ENCODE measurements at places on chromosomes 6 and 20. TPM values are rescaled to one million over a fixed set of nuclear protein-coding genes. Genes with fewer than 3 reads are reported as not detected.

DNA sequence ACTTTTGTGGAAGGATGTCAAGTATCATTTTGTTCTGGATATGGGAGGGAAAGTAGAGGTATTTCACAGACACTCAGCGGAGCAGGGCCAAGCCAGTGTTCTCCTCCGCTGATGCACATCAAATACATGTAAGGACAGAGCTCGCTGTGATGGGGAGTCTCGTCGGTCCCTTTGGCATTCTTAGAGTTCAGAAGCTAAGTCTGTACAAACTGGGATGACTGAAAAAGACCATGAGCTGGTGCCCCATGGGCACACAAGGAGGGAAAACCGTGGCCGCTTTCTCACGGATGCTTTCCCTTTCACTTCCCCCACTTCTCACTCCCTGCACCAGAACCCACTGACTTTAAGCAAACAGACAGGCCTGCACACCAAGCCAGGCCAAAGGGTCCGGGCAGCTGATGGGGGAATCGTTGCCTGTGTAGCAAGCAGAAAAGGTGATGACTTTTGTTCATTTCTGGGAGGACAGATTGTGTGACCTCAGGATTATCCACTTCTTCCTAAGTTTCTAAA, 27.7 kb upstream of the MPC1 start:
- no peaks in the 10 kb centered on the region for H3K36me3 ChIP-seq
- H3K4me1 ChIP-seq, result no peaks in the 10 kb centered on the region
- no peak overlapping the region for H3K4me3 ChIP-seq
- H3K27ac ChIP-seq, result no peak overlapping the region
- no peak for DNase-seq

DNA sequence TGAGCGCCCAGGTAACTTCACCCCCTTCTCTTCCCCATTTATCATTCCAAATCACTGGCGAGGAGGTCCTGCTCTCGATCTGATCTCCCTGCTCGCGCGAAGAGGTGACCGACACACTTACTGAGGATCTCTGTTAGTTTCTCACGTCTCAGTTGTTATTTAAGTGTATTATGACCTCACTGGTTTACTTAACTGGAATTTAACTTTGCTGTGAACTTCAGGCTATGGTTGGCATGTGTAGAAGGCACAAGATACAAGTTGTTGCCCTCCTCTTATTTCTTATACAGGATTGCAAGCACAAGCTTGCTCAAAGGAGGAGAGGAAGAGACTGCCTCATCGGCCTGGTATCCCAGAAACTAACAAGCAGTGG, 1.2 kb downstream of the RNF217 start:
- no peaks in the 10 kb centered on the region for H3K27me3 ChIP-seq
- H3K4me3 ChIP-seq, result peak overlapping the region; percentile 72

DNA sequence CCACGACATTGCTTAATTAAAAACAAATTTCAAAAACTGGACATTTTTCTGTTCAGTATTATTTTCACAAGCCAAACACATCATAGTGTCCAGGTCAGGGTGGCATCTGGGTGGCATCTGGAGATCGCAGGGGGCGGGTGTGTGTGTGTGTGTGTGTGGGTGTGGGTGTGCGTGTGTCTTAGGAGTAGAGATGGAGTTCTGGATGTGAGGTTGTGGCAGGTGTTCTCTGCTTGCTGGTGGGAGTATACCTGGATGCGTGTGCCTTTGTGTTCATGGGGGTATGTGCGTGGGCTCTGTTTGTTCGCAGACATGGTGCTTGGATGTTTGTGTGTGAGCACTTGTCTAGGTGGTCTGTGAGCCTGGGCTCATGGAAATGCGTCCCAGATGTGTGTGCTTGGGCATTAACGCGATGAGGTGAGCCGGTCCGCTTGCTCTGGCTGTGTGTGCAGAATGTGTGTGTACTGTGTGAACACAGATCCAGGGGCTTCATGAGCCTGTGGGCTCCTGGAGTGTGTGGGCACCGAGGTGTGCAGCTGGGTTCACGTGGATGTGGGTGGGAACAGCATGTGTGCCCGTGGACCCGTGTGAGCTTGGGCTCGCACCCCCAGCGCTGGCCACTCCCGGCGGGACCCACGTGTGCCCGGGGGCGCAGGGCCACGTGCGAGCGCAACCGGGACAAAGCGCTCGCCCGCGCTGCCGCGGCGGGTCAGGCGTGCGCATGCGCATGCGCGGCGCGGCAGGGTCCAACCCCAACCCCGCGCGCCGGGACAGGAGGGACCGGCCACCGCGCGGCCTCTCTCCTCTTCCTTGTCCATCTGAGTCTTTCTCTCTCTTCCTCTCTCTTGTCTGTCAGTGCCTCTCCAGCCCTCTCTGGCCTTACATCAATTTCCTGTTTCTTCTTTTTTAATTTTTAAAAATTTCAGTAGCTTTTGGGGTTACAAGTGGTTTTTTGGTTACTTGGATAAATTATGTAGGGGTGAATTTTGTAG, 60.4 kb downstream of the SRC start:
- peak; percentile 51 for DNase-seq
- H3K36me3 ChIP-seq, result no peaks in the 10 kb centered on the region
- H3K4me1 ChIP-seq, result peaks cover 6% of the 10 kb centered on the region
- peak overlapping the region; percentile 8 for H3K4me3 ChIP-seq
- H3K27ac ChIP-seq, result no peak overlapping the region

DNA sequence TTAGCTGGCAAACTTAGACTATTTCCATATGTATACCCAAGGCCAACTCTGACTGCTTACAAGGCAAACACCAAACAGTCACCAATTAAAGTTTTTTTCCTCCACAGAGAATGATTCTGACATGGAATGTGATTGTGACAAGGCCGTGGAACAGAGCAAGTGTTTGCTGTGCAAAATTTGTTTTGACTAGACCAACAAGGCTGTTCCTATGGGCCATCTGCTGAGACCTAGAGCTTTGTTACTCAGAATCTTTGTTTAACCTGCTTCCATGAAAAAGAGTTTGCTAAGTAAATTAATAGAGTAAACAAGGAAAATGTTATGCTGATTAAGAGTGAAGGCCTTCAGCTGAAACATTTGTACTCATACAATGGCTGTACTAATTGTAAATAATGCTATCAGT, 51.6 kb upstream of the IMPG1 start:
- H3K4me3 ChIP-seq, result no peak overlapping the region
- H3K27ac ChIP-seq, result no peak overlapping the region
- H3K27me3 ChIP-seq, result no peaks in the 10 kb centered on the region
- no peak for DNase-seq
- no peaks in the 10 kb centered on the region for H3K36me3 ChIP-seq
- H3K4me1 ChIP-seq, result no peaks in the 10 kb centered on the region

DNA sequence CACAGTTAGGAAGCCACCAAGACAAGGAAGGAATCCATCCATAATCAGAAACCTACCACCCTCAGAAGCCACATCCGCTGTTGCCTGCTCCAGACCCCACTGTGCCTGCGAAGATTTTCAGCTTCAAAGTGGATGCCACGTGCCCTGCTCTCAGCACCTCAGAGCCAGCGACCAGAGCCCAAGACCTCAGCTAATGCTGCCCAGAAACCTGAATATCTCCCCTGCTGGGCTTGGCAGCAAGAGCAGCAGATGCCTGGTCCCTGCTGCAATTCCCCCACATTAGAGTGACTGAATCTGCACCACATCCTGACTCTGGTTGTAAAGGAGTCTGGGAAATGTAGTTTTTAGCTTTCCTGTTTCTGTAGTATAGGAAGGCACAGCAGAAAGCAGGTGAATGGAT, 10.7 kb upstream of the ULBP3 start:
- H3K36me3 ChIP-seq, result no peaks in the 10 kb centered on the region
- no peak overlapping the region for H3K4me3 ChIP-seq
- no peak for DNase-seq

GRCh38 chr6:72987301-72987700, 238.0 kb downstream of the KHDC1L start:
- H3K27me3 ChIP-seq, result no peaks in the 10 kb centered on the region
- no peak for DNase-seq
- H3K27ac ChIP-seq, result no peak overlapping the region
- no peak overlapping the region for H3K4me3 ChIP-seq
- no peaks in the 10 kb centered on the region for H3K4me1 ChIP-seq

TREML2 gene
- not detected for total RNA-seq

DNA sequence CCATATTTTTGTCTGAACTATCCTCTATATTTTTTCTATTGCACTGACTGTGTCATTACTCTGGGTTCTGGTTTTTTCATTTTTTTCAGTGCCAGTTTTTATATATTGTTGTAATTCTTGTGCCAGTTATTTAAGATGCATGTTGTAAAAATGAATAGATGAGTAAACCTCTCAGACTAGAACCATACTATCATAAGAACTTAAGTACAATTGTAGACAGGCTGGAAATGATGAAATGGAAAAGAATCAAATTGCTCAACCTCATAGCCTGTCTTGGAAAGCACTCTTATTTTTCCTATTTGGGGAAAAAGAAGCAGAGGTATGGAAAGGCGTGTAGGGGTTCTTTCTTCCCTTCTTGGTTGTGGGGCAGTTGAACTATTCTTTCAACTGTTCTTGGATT, 30.2 kb downstream of the PANK2 start:
- no peaks in the 10 kb centered on the region for H3K27me3 ChIP-seq
- no peak overlapping the region for H3K4me3 ChIP-seq
- no peaks in the 10 kb centered on the region for H3K4me1 ChIP-seq
- DNase-seq, result no peak

STMN3 gene
- total RNA-seq, result 30.5 TPM

DNA sequence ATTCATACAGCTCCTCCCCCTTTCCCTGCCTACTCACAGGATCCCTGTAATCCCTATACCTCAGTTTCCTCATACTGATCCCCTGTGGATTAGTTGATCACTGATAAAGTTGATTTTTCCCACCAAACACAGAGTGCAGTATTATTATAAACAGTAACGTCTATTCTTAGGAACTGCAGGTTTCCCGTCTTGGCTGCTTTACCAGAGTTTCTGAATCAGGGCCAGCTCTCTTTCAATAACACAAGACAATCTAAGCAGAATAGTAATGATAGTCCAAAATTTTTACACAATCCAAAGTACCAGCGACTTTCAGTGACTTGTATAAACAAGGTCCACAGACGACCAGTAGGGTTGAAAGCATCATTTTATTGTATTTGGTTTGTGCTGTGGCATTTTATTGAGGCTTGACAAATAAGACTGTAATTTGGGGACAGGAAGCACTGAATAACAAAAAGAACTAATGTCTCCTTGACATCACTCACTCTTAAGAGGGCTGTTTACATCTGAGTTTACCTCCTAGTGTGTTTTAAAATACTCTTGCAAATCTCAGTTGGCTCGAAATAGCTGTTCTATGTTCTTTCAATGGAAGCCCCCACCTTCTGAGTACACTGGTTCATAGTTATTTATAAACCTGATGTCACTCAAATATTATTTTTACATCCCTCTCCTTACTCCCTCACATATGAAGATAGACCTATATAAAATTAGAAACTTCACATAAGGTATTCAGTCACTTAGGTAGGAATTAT, 6.1 kb upstream of the JARID2 start:
- no peak overlapping the region for H3K4me3 ChIP-seq
- DNase-seq, result no peak
- H3K27ac ChIP-seq, result no peak overlapping the region
- no peaks in the 10 kb centered on the region for H3K36me3 ChIP-seq

ZSCAN16 gene
- not detected for total RNA-seq

MLIP gene
- total RNA-seq, result not detected

GRCh38 chr6:98821756-98822405, 12.5 kb upstream of the POU3F2 start:
- no peaks in the 10 kb centered on the region for H3K4me1 ChIP-seq
- no peak for DNase-seq

DNA sequence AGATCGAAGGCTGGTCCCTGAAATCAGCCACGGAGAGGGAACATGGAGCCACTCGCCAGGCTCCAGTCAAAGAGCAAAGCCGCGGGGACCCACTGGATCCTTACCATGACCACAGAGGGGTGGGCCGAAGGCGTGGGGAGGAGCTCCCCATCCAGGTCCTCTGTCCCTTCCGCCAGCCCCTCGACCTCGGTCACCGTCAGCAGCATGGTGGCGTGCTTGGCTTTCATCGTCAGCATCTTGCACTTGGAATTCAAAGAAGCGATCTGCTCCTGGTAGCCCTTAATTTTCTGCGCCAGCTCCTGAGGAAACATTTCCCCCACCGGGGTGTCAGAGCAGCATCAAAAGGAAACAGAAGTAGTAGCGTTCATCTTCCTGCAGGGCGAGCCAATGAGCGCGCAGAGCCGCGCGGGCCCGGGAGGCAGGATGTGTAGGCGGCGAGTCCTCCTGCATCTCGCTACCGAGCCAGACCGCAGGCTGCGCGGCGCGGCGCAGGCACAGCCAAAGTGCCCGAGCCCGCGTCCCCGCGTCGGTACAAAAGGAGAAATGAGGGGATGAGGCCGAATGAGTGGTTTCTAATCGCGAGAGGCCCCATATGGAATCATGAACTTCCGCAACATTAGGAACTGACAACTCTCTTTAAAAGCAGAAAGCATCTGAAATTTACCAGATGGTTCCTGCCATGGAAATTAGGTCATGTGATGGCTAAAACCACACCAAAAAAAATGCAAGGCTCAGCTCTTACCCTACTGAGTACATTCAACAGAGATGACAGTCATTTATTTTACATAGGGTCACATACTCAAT, 335.2 kb downstream of the SYNE1 start:
- H3K36me3 ChIP-seq, result no peaks in the 10 kb centered on the region
- peak overlapping the region; percentile 66 for H3K4me3 ChIP-seq
- peak; percentile 79 for DNase-seq
- H3K4me1 ChIP-seq, result no peaks in the 10 kb centered on the region
- H3K27ac ChIP-seq, result peak overlapping the region; percentile 81

- DNase-seq, result peak; percentile 51
- H3K4me1 ChIP-seq, result no peaks in the 10 kb centered on the region
- H3K27ac ChIP-seq, result peak overlapping the region; percentile 91
These were observed 47.6 kb downstream of the CPXM1 start for GRCh38 chr20:2752567-2753460.

COL9A1 gene
- total RNA-seq, result not detected

DNA sequence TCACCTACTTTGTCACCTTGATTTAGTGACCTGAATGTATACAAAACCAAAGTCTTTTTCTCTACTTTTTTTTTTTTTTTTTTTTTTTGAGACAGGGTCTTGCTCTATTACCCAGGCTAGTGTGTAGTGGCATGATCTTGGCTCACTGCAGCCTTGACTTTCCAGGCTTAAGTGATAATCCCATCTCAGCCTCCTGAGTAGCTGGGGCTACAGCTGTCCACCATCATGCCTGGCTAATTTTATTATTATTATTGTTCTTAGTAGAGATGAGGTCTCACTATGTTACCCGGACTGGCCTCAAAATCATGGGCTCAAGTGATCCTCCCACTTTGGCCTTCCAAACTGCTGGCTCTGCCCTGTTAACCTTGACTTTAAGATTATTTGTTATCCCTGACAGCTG, 37.5 kb downstream of the CRISP2 start:
- H3K27me3 ChIP-seq, result no peaks in the 10 kb centered on the region
- no peak overlapping the region for H3K27ac ChIP-seq
- H3K4me3 ChIP-seq, result no peak overlapping the region
- no peaks in the 10 kb centered on the region for H3K4me1 ChIP-seq
- H3K36me3 ChIP-seq, result no peaks in the 10 kb centered on the region
